Activated CD8-positive, alpha-beta memory T cell treated with anti-CD3 and anti-CD28 coated beads for 36 hours (primary cell): ENCODE measurements at places on chromosomes 16 and 17. TPM values are rescaled to one million over a fixed set of nuclear protein-coding genes. Genes with fewer than 3 reads are reported as not detected.

CACNG5 gene
- total RNA-seq, result not detected

LUC7L3 gene
- 112 TPM for total RNA-seq

PRSS8 gene
- not detected for total RNA-seq

METRNL gene
- total RNA-seq, result 29.5 TPM

TLCD2 gene
- 0.08 TPM for total RNA-seq

TPPP3 gene
- not detected for total RNA-seq

PPL gene
- total RNA-seq, result not detected

MYCBPAP gene
- 1.3 TPM for total RNA-seq

ARL5C gene
- not detected for total RNA-seq

ASIC2 gene
- total RNA-seq, result not detected

SMYD4 gene
- total RNA-seq, result 26.4 TPM

IRF8 gene
- total RNA-seq, result 60.3 TPM

DERL2 gene
- total RNA-seq, result 87.5 TPM

KIF19 gene
- total RNA-seq, result 0.19 TPM

CCL11 gene
- not detected for total RNA-seq

CCL17 gene
- total RNA-seq, result 6.2 TPM

ASB16 gene
- total RNA-seq, result 0.23 TPM

SLC5A10 gene
- total RNA-seq, result not detected

TEFM gene
- 19.2 TPM for total RNA-seq

MMP28 gene
- not detected for total RNA-seq

CTF1 gene
- total RNA-seq, result 0.21 TPM

DDX42 gene
- 113 TPM for total RNA-seq

GPR179 gene
- total RNA-seq, result 0.06 TPM

LITAFD gene
- not detected for total RNA-seq

SECTM1 gene
- total RNA-seq, result 0.84 TPM

NT5M gene
- 5.2 TPM for total RNA-seq
